Inflammatory macrophage treated with lipopolysaccharide for 1 hour (primary cell): ENCODE measurements at places on chromosomes 5 and 9.

DNA sequence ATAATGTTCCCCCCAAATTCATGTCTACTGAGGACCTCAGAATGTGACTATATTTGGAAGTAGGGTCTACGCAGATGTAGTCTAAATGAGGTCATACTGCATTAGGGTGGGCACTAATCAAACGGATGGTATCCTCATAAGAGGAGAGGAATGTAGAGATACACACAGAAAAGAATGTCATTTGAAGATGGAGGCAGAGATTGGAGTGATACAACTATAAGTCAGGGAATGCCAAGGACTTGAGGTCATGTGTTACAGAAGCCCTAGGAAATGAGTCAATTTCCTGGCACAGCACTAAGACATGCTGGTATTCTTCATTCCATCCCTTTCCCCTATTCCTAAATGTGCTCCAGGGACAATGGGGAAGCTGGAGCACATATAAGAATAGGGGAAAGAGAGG is 758 bp upstream of the PDCD1LG2 start:
- DNase-seq = no peak

DNA sequence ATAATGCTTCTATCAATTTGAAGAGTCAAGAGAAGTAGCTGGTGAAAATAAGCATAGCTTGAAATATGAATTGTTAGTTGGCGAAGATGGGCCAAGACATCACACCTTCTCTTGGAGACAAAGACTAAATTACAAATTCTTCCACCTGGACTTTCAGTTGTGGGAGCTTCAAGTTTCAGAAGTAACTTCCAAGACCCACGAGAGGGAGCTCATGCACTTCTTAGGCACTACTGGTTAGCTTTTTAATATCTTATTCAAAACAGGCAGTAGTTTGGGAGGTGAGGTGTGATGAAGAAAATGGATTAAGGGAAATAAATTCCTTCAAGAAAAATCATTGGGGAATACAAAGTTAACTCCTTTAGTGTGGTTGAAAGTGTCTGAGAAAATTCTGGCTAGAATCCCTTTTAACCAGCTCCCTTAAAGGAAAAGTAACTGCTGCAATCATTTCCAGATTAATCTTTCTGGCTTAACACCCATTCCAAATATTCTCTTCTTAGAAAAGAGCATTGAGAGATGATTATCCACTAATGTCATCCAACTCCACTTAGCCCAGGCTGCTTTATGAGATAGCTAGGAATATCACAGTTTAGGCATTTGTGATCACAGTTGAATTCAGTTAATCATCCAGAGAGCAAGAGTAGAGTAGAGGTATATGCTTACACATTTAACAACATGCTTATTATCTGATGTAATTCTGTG is 139.5 kb upstream of the DMRTA1 start:
- DNase-seq = peak; percentile 25

DNA sequence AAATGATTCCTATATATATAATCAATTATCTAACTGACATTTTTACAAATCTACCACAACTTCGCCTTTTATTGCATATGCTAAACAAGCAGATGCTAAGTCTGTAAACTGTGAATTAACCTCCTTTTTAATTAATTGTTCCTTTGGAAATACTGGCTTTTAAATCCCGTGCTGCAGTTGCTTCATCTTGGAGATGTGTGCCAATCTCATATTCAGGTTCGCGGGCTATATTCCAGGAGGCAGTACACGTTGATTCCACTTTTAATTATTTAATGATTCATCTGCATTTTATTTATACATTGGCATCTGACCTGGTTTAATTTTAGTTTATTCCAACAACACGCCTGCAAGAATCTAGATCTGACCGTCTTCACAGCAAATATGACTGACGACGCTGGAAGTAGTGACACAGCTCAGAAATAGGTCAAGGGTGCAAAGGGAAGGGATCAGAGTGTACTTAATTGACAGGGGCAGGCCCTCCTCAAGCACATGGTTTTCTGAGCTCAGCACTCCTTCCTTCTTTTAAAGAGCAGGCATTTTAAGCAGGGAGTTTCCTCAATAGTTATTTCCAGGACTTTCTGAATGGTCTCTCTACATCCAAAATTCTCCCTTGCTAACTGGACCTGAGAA is 125.2 kb downstream of the GLIS3 start:
- DNase-seq = no peak

DNA sequence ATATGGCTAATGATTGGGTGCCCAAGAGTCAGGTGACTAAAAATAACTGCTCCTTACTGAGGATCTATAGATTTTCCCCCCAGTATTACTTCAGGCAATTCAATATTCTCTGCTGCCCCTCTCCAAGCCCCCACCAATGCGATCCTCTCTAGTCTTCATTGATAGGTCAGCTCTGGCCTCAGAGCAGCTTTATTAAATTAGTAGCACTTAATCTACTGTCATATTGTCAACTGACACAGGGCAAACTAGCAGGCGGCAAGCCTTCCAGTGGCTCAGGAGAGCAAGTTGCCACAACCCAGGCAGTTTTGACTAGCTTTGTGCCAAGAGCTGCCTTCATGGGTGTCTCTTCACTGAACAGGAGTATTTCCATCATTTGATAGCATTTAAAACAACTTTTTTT is 462.9 kb downstream of the BNC2 start:
- DNase-seq = no peak

GRCh38 chr9:73689051-73689870 is 537.6 kb downstream of the ANXA1 start:
- DNase-seq = no peak
